ENCODE measurements at places on chromosomes 11 and 22.
A peak's percentile ranks its signal among the peaks of the same experiment; 100 is the strongest.

GRCh38 chr11:64960719-64961118 is 11.2 kb downstream of the MAJIN start:
- DNase-seq, result no peak

DNA sequence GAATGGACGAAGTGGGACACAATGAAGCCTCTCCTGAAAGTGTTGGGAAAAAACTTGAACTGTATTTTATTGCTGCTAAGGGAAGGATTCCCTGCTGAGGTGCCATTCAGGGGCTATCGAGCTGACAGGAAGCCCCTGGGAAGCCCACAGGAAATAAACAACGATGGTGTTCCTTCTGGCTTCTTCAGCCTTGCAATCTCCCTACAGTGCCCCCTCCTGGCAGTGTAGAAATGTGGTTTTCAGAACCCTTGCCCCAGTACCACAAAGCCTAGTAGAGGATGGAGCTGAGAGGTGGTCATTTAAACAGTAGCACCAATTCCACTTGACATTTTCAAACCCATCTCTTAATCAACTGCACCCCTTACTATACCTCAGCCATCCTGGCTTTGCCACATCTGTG is 676.7 kb upstream of the ARHGAP42 start:
- DNase-seq, result no peak

DNA sequence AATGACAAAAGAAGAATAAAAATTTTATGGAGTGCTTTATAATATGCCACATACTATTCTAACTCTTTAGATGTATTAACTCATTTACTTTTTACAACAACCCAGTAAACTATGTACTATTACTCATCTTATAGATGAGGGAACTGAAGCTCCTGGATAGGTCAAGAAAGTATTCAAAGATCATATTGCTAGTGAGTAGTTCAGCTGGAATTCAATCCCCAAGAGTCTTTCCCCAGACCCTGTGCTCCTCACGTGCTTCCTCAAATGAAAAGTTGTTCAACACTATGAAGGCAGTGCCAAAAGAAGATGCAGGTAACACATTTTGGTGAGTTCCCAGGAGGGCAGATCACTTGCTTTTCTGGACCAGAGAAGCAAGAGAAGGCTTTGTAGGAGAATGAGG is 46.8 kb downstream of the BTG4 start:
- no peak for DNase-seq

- no peak for DNase-seq
Observed at GRCh38 chr11:117604336-117604995, 192.6 kb downstream of the DSCAML1 start.

- no peak for DNase-seq
Observed at GRCh38 chr11:57635246-57635645, 14.5 kb downstream of the YPEL4 start.

GRCh38 chr22:50526834-50527801 is 1.7 kb upstream of the SCO2 start:
- DNase-seq, result no peak

- no peak for DNase-seq
Observed at GRCh38 chr11:130514851-130515250, 66.4 kb downstream of the ADAMTS15 start.

GRCh38 chr11:13440100-13440855 is 22.7 kb downstream of the BTBD10 start:
- peak; percentile 65 for DNase-seq

GRCh38 chr11:69301455-69302401 is 7.8 kb downstream of the MYEOV start:
- peak; percentile 24 for DNase-seq

- DNase-seq, result no peak
Observed at GRCh38 chr11:17371614-17372013, 16.8 kb downstream of the KCNJ11 start.

DNA sequence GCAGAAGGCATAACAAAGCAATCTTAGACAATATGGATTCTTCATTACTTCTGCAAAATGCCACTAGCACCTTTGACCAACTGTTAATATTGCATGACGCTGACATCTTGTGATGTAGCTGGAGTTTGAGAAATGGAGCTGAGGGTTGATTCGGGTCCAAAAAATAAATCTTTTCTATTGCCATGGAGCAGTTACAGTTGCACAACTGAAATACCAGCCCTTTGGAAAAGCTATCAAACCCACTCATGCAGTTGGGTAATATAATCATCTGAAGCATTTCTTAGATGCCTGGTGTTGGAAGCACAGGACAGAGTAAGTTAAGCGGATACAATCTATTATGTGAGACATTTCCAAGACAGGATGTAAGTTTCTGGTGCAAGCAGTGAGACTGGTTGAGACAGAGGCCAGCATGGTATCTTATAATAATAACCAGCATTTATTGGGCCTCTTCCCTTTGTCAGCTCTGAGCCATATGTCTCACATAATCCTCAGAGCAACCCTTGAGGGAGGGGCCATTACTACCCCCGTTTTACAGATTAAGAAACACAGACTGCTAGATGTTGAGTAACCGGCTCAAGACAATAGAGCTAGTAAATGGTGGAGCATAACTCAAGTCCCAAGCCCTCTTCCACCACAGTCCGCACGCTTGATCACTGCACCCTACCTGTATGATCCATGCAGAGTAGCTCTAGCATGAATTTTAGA is 74.9 kb upstream of the CAPRIN1 start:
- no peak for DNase-seq

DNA sequence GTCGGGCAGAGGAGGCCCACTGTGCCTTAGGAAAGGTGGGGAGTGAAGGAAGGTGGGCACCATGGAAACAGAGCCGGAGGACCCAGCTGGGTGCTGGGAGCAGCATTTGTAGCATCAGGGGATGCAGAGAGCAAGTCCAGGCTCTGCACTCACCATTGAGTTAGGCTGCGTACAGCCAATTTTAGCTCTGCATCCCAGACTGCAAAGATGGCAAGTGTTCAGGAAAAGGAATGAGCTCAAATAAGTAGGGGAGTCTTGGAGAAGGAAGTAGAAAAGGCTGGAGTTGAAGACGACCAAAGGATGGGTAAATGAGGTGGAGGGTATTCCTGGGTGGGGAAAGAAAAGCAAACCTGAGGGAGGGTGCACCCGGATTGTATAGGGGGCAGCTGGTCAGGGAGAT is 31.6 kb upstream of the ETS1 start:
- no peak for DNase-seq

DNA sequence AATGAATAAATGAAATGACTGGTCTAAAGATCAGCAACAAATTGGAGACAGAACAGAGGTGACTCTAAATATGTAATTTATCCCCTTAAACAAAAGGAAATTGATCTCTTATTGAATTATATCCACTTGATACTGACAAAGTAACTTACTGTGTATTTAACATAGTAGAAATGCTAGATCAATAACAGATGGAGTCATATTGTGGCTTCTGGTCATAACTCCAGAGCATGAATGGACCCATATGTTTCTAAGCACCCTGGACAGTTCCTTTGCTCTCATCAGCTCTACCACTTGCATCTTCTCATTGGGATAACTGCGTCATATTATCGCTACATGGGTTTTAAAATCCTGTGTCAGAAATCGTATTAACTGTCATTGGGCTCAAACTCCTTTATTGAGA is 222.3 kb downstream of the ETS1 start:
- no peak for DNase-seq

DNA sequence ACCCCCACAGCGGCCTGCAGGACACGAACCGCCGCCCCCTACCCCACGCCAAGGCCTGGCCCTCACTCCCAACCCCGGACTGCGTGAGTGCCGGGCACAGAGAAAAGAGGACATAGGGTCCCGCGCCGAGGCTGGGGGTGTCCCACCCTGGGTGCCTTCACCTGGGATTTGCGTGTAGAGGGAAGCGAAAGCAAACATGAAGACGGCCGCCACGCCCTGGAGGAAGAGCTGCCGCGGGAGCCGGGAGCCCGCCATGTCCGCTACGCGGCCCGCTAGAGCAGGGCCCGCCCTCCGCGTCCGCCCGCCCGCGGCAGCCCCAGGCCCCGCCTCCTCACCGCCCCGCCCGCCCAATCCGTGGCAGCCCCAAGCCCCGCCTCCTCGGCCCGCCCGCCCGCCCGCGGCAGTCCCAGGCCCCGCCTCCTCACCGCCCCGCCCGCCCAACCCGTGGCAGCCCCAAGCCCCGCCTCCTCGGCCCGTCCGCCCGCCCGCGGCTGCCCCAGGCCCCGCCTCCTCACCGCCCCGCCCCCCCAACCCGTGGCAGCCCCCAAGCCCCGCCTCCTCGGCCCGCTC is at the start of gene LMF2:
LMF2 (minus strand) TSS at position 282 of the 570 bp plus-strand sequence; CDS start at position 255, 27 bp downstream.
- DNase-seq, result no peak

- DNase-seq, result no peak
Observed at GRCh38 chr22:45783690-45784089, 112.1 kb downstream of the ATXN10 start.

DNA sequence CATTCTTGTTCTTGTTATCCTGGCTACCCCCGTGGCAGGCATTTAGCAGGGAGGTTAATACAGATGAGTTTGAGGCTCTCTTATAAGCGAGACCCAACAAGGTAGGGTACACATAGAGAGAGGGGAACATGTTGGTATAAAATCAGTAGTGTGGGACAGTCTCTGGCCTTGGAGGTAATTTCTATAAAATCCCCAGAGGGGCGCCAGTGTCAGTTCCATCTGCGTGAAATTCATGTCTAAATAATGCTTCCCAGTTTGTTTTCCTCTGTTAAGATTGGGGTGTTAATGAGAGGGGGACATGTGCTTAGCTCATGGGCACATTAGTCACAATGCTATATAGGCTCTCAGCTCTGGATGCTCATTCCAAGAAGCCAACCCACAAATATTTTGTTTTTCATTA is 150.7 kb downstream of the MYO18B start:
- no peak for DNase-seq

- peak; percentile 51 for DNase-seq
Observed at GRCh38 chr11:36098087-36098486, 154.2 kb downstream of the LDLRAD3 start.

- DNase-seq, result peak; percentile 76
Observed at GRCh38 chr11:20488352-20488751, 100.8 kb downstream of the PRMT3 start.

DNA sequence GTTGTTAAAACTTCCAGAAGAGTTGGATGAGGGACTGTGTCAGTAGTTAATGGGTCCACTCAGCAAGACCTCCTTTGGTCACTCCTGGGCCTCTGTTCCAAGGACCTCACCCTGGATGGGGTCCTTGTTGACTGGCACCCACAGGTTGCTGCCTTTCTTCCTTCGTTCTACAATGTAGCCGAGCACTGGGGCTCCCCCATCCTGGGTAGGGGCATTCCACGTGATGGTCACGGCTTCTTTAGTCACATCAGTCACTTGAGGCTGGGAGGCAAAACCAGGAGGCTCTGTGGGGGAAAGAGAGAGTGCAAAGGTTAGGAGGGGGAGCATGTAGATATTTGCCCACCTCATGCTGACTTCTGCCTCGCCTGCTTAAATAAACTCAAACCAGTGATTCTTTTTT is 12.0 kb downstream of the TMEM86A start:
- no peak for DNase-seq

- no peak for DNase-seq
Observed at GRCh38 chr11:83475760-83476159, 189.6 kb upstream of the CCDC90B start.

DNA sequence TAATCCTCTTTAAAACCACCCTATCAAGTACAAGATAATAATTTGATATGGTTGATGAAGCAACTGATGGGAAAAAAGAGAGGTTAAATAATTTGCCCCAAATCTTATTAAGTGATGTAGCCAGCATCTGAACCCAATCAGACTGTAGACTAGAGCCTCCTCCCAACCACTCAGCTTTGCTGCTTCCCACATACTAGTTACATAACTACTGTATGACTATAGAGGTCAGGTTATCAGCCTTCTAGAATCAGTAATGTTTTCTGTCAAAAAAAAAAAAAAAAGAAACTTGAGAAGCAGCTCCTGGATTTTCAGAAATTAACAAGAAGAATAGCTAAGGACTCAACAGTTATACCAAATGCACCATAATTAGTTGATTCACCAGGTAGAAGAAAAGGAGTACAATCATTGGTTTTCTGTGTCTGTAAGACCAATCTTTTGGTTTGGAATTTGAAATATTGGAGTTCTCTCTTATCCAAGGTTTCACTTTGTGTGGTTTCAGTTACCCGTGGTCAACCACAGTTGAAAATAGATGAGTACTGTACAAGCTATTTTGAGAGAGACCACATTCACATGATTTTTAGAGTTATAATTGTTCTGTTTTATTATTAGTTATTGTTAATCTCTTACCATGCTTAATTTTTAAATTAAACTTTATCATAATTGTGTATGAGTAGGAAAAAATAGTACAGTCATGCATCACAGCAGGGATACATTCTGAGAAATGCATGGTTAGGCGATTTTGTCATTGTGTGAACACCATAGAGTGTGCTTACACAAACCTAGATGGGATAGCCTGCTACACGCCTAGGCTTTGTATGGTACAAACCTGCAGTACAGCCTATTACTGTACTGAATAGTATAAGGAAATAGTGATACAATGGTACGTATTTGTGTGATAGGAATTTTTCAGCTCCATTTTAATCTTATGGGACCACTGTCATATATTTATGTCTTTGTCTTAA is 72.2 kb downstream of the PDHX start:
- DNase-seq, result no peak

- peak; percentile 90 for DNase-seq
Observed at GRCh38 chr22:31139866-31140716, at the start of gene PLA2G3. PLA2G3 (minus strand) TSS chr22:31140508; CDS start chr22:31140354, 154 bp downstream.

DNA sequence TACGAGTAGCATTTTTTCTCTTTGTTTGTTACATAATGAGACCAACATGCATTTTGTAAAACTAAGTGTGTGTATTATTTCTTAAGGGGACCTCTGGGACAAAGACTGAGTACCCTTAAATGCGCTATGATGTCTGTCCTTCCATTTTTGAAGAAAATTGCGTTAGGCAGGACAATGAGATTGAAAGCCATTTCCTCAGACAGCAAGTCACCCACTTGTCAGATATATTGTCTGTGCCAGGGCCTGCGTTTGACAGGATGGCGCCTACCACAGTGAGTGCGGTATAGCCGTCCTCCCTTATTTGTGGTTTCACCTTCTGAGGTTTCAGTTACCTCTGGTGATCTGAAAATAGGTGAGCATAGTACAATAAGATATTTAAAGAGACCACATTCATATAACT is 2.2 kb downstream of the AP2A2 start:
- DNase-seq, result no peak

GRCh38 chr11:94595076-94595475 is 27.9 kb downstream of the PIWIL4 start:
- peak; percentile 47 for DNase-seq

- DNase-seq, result no peak
Observed at GRCh38 chr11:95398437-95399112, 167.6 kb upstream of the SESN3 start.

DNA sequence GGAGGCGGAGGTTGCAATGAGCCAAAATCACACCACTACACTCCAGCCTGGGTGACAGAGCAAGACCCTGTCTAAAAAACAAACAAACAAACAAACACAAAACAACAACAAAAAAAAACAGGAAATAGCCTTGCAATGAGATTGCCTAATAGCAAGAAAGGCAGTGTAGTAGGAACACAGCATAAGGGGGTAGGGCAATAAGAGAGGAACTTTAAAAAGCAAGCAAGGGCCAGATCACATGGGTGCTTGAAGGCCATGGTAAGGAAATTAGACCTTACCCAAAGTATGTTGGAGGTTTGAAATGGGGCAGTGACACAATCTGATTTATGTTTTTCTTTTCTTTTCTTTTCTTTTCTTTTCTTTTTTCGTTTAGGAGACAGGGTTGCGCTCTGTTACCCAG is 34.7 kb upstream of the NRIP3 start:
- no peak for DNase-seq
